Stimulated activated naive CD8-positive, alpha-beta T cell treated with anti-CD3 and anti-CD28 coated beads, Interleukin-15, amount 100 ng/mL, for 72 hours (primary cell): ENCODE measurements at places on chromosomes 7 and 10.

DNA sequence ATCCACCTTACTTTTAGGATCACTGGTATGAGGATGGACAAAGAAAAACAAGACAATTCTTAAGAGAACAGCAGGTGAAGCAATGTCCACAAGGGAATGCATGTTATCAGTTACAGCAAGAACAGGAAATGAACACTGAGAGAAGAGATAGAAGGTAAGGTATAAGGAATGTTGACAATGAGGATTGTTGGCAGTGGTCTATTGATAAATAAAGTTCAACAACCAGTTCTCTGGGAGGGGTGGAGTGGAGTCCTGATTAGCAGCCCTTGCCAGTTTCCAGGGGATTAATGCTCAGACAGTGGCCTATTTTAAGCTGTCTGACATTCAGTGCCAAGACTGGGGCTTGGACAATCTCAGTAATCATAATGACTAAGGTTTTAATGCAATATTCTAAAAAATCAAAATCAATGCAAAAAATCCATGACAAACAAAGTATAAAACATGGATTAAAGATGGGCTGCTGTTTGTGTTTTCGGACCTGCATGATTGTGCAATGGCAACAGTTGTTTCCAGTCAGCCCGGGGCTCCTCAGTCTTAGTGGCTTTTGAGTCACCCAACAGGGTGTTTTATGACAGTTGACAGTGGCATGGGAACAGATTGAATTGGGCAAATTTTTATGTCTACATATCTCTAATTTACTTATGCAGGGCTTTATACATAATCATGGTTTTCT lies 13.8 kb upstream of the AKR1B1 start:
- no peak for DNase-seq

GRCh38 chr7:22639396-22639795 lies 87.6 kb upstream of the IL6 start:
- no peak for DNase-seq

- no peak for DNase-seq
These were observed 42.8 kb upstream of the CREB5 start for GRCh38 chr7:28369523-28369922.

DNA sequence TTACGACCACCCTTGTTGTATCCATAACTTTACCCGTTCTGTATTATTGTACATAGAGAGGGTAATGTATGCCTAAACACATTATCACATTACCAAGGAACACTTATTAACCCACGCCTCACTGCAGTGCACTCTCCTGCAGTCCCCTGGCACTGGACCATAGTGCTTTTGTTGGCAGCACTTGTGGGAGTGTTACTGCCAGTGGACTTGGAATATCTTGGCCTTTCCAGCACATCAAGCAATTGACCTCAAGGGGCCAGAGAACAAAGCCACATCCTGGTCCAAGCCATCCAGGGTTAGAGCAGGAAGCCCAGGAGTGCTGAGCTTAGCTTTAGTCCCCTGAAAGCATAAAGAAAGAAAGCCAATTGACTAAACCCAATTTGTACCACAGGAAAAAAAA lies 304.2 kb downstream of the PCDH15 start:
- DNase-seq: no peak

DNA sequence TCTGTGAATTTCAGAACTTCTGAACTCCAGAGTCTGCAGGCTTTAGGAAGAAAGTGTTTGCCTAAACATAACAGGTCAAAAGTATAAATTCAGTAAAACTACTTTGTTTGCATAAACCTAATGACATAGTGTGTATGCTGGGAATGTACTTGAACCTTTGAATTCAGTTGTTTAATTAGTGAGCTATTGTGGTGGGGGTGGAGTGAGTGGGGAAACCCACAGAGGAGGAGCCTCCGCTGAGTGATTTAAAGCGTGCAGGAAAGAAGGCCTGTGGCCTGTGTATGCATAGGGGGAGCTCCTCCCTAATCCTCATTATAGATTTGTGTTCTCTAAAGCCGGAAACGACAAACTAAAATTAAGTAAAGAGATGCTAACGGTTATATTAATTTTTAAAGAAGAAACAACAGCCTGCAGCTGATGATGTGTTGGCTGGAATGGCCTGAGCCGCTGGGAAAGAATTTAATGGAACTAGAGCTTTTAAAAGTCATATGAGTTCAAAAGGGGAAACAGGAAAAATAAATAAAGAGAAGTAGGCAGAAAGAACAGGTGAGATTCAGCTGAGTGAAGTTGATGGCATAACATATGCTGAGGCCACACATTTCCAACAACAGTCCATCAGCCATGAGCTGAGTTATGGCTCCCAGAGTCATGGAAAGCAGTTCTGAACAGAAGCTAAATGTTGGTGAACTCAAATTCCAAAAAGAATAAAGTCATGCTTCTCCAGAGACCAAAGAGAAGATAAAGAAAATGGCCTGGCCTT lies 595.0 kb downstream of the GRM8 start:
- no peak for DNase-seq
